Posterior vena cava (tissue), 2 donors: ENCODE measurements at places on chromosomes 1 and 21.
A peak's percentile ranks its signal among the peaks of the same experiment; 100 is the strongest.

GRCh38 chr1:63063367-63063766, 259.0 kb upstream of the FOXD3 start:
- no peak for DNase-seq

GRCh38 chr1:236492378-236492777, 31.4 kb upstream of the LGALS8 start:
- DNase-seq, result no peak

- DNase-seq, result peak; percentile 89
Measured at GRCh38 chr1:209704584-209704983, at the start of gene HSD11B1. TSS of gene HSD11B1 (plus strand) at chr1:209704846. CDS start at chr1:209704943, 97 bp downstream.

DNA sequence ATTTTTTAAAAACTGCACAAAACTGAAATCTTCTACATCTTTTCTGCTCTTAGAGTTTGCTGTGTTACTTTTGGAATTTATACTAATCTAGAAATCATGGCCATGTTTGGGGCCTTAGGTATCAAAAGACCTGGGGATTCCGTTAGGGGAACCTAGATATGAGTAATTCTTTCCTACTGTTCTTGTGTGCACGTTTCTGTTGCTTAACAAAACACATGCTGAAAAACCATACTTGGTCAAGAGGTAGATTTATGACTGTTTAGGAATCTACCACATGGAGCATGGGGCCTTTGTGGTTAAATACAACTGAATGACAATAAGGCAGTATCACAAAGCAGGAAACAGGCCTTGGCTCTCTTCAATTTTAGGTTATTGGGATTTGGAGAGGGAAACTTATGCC, 291.9 kb upstream of the USP25 start:
- DNase-seq, result no peak

DNA sequence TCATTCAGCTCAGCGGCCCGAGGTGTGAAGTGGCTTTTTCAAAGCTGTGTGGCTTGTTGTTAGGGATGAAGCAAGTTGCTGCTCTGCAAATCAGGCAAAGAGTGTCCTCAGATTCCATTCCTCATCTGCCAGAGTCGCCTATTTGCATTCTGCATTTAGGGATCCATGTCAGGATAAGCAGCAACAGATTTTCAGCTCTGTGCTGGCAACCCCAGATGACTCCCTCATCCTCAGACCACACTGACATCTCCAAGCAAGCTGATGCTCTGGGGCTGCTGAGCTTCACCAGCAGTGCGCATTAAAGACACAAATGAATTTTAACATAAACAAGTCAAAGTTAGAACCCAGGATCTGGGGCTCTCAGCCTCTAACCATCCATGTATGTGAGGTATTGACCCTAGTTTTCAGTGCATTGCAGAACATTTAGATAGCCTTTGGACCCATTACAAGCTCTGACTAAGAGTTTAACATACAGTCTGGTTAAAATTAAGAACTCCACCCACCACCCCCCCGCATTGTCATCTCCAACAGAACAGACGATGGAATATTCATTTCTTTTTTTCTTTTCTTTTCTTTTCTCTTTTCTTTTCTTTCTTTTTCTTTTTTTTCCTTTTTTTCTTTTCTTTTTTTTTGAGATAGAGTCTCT, 10.9 kb downstream of the CFAP107 start:
- DNase-seq, result no peak
